Stimulated activated CD8-positive, alpha-beta memory T cell treated with anti-CD3 and anti-CD28 coated beads, Interleukin-2, amount 100 ng/mL, for 1 hour (primary cell): ENCODE measurements at places on chromosomes 4 and X.

- no peak for DNase-seq
These were observed 26.1 kb upstream of the SORCS2 start for GRCh38 chr4:7166237-7166636.

DNA sequence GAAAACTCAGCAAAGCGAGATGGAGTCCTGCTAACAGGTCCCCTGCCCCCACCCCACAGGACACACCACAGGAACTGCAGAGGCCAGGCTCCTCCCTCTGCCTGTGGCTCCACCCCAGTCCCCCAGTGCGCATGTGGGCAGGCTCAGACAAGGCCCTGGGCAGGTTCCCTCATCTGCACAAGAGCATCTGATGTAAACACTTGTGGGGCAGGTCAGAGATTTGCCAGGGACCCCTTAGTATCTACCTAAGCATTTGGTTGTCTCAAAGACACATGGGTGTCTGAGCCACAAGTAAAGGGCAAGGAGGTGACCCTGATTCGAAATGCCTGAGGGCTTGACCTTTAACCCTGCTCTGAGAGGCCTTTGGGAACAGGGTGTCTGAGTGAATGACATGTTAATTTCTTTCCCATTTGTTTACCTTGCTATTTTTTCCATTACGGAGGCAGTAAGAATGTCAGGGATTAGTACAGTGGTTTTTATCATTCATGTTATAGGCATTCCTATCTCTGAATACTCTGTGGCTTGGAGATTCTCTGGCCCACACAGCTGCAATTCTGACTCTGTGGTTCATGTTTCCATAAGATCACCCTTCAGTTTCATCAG, 85.3 kb downstream of the ZNF518B start:
- DNase-seq = no peak

GRCh38 chrX:18151649-18152048, 69.0 kb downstream of the BEND2 start:
- DNase-seq = no peak

DNA sequence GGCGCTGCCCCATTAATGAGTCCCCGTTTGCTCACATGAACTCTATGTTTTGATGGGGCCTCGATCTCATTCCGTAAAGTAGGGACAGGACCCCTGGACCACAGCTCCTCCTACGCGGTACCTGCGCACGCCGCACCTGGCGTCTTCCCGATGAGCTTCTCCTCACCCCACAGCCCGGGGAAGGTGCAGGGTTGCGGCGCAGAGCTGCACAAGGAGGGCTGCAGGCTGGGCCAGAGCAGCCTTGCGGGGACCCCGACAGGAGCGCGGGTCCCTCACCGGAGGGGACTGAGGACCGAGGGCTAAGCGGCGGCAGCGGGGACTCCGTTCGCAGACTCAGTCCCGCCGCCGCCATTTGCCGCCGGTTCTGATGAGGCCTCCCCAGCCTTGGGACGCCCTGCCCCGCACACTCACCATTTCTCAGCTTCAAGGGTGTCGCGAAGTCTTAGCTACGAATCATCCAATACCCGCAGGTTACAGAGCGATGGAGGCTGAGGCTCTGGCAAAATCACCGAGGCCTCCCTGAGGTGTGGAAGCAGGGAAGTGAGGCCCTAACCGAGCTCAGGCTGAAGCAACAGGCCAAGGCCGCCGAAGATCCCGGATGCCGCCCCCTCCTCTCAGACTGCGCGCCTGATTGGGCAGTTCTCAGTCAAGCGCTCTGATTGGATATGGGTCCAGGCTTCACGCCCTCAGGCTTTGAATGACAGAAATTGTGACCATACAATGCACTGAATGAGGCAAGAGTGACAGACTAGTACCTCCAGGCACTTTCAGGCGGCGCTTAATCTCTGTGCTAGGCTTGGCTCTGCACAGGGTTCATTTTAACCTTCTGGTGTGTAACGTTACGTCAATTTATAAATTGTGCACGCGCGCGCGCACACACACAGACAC, 25.1 kb downstream of the ZNF721 start:
- DNase-seq = peak; percentile 81

DNA sequence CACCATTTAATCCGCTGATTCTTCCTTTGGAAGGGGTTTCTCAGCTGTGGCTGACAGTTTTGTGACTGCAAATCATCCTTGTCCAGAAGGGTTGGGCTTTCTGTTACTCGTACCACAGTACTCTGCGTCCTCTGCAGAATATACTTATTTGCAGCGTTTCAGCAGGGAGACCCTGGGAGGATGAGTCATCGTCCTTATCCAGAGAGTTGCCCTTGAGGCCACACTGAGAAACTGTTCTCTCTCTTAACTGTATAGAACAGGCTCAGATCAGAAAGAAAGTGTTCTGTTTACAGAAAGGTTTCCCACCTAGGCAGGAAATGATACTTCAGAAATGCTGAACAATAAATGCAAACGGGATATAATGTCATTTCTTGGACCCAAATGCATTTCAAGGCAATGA, 47.8 kb upstream of the DDX53 start:
- DNase-seq = no peak
